Stimulated activated CD8-positive, alpha-beta memory T cell treated with anti-CD3 and anti-CD28 coated beads, Interleukin-4, amount 100 ng/mL, for 1 hour (primary cell): ENCODE measurements at places on chromosomes 1 and 21.

- no peak for DNase-seq
Measured at GRCh38 chr1:237269938-237270337, 228.0 kb downstream of the RYR2 start.

GRCh38 chr21:38067086-38067739 lies 151.0 kb upstream of the KCNJ6 start:
- DNase-seq: no peak

- no peak for DNase-seq
Measured at GRCh38 chr1:204650911-204651570, 34.5 kb downstream of the LRRN2 start.

DNA sequence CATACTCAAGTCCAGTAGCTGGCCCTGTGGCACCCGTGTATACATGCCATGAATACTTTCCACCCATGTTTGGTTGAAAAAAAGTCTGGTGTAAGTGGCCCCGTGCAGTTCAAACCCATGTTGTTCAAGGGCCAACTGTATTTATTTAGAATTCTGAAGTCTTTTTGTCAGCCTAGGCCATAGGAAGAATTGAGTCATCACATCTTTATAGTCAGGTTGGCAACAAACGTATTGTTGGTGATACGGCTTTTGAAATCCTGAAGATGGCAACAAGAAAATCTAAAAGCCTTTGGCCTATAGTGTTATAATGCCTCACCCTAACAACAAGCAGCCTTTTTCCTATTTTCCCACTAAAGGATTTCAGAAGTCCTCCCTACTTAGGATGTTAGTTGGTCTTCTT lies 363.6 kb downstream of the PLPP3 start:
- no peak for DNase-seq

- DNase-seq: no peak
Measured at GRCh38 chr1:45998020-45998617, 134.3 kb downstream of the PIK3R3 start.
